ENCODE measurements at places on chromosomes 5 and 9.

DNA sequence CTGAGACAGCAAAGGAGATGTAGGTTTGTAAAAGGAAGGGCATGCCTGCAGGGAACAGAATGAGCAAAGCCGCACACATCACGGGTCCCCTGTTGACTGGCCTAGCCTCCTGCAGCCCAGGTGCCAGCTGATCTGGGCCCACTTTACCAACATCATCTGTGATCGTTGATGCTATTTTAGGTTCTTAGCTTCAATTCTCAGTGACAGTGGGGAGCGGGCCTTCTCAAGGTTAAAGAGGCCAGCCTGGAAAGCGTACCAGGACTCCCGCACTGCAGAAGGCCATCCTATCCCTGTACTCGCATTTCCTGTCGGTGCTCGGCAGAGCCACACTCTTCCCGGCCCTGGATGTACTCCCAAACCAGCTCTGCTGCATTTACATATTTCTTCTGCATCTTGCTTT lies 213.5 kb upstream of the IRX1 start:
- no peak for DNase-seq

- no peak for DNase-seq
Measured at GRCh38 chr9:73536403-73536802, 384.7 kb downstream of the ANXA1 start.

- DNase-seq = no peak
Measured at GRCh38 chr5:133299021-133299420, 247.2 kb downstream of the HSPA4 start.

DNA sequence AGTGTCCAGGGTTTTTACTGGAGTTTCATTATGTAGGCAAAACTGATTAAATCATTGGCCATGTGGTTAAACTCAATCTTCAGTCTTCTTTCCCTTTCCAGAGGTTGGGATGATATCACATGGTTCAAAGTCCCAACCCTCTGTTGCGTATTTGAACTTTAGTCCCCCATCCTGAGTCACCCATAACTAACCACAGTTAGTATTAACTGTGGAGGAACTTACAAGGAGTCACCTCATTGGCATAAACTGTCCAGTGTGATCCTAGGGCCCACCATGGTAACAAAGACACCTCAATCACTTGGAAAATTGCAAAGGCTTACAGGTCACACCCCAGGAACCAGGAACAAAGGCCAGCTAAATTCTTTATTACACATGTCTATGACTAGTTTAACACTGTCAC lies 188.5 kb downstream of the COX7C start:
- DNase-seq = no peak

DNA sequence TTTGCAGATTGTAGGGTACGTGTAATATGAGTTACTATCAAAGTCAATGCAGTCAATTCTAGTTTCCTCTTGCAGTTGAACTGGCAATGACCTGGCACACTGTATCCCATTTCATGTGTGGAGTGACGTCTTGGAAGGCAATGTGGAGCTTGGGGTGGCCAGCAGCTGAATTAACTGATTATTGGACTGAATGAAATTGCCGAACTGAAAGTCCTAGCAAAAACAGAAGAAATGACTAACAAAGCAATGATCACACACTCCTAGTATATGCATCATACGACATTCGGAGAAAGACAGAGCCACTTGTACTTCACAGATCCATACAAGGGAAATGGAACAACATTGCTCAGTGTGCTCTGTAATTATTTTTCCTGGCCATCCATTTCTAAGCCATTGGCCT lies 259.1 kb upstream of the DAPK1 start:
- DNase-seq = no peak

GRCh38 chr9:89657765-89658164 lies 53.0 kb downstream of the GADD45G start:
- no peak for DNase-seq

DNA sequence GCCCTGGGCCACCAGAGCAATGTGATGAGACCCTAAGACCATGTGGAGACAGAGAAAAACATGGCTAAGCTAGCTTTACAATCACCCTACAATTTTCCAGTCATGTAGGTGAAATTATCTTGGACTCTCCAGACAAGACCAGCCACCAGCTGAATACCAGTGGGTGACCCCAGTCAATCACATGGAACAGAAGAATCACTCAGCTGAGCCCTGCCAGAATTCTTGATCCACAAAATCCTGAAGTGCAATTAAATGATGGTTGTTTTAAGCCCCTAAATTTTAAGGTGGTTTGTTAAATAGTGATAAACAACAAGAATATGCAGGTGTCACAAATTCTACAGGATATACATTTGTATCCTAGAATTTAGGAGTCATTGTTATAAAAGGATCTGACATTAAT lies 69.5 kb upstream of the SMIM15 start:
- DNase-seq = no peak

- no peak for DNase-seq
Measured at GRCh38 chr9:110327716-110328115, 9.9 kb downstream of the TXNDC8 start.

GRCh38 chr5:155522540-155522939 lies 509.0 kb downstream of the KIF4B start:
- DNase-seq = no peak

GRCh38 chr9:91905991-91906469 lies 44.0 kb downstream of the ROR2 start:
- DNase-seq = no peak

- no peak for DNase-seq
Measured at GRCh38 chr5:130974021-130974683, 190.9 kb downstream of the HINT1 start.

GRCh38 chr9:111000202-111000601 lies 38.1 kb downstream of the LPAR1 start:
- DNase-seq = no peak

DNA sequence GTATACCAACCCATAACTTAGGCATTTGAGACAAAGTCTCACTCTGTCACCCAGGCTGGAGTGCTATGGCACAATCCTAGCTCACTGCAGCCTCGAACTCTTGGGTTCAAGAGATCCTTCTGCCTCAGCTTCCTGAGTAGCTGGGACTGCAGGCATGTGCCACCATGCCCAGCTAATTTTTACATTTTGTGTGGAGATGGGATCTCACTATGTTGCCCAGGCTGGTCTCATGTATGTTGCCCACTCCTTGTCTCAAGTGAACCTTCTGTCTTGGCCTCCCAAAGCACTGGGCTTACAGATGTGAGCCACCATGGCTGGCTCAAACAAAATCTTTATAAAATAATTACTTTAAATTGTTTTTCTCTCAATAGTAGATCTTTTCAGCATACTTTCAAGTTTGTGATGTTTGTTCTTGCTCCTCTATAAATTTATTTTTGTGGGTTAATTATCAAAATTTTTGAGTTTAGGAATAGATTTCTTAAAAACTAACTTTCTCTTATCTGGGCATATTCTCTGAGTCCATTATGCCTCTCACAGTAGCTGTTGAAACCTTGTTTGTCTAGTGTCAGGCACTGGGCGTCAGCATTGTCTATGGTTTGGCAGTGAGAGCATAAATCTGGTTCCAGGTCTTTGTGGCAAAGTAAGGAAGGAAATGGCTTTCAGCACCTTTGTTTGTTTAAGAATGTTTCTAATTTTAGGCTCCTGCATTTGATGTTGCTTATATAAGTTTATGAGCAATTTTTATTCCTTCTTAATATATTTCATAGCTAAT lies 38.7 kb downstream of the NLN start:
- DNase-seq = no peak

DNA sequence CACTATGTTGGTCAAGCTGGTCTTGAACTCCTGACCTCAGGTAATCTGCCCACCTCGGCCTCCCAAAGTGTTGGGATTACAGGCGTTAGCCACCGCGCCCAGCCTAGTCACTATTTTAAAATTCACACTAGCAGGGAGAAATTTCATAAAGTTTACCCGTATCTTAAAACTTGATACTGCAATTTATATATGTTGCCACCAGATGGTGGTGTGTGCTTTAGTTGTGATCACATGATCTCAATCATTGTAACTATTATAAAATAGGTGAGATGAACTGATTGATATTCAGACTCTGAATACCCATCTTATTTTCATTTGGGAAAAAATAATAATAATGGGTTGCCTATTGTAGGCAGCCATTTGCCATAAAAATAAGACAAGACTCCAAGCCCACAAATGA lies 1330.4 kb upstream of the WWC1 start:
- no peak for DNase-seq

DNA sequence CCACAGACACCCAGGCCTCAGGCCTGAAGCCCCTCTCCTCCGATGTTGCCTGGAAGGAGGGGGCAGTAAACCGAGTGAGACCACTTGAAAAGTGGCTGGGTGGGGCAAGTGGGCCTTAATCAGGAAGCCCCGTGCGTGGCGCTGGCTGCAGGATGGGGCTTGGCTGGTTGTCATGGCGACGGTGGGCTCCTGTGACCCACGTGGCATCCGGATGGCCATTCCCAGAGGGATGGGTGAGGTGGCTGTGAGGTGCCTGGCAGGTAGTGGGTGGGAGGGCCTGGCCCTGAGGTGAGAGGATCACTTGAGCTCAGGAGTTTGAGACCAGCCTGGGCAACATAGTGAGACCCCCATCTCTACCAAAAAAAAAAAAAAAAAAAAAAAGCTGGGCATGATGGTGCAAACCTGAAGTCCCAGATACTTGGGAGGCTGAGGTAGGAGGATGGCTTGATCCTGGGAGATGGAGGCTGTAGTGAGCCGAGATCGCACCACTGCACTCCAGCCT lies 5.2 kb downstream of the GPSM1 start:
- no peak for DNase-seq

DNA sequence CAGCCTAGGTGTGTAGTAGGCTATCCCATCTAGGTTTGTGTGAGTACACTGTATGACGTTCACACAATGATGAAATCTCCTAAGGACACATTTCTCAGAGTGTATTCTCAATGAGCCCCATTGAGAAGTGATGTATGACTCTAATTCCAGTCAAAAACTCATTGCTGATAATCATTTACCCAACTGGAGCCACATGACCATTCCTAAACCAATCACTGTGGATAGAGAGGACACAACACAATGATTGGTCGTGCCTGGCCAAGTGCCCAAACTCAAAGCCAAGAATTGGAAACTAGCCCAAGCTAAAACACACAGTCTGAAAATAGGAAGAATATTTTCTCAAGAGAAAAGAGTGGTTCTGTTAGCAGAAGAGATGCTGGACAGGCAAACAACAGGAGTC lies 191.2 kb downstream of the ZNF462 start:
- DNase-seq = no peak

GRCh38 chr9:84778570-84778969 lies 109.0 kb downstream of the NTRK2 start:
- no peak for DNase-seq

DNA sequence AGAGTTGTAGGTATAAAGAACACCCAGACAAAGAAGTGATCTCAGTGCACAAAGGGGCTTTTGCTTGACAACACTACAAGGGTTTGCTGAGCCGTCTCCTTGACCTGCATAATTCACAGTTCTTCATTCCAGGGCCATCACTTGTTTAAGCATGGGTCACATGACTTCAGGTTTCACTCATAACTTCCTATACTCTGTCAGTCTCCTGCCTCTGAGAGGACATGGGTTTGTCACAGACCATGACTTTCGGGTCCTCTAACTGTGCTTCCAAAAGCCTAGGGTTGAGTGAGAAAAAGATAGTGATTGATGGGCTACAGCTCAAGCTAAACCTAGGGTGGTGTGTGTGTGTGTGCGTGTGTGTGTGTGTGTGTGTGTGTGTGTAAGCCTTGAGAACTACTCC lies 166.4 kb downstream of the CDH6 start:
- no peak for DNase-seq

GRCh38 chr5:137714494-137714893 lies 21.4 kb downstream of the KLHL3 start:
- DNase-seq = no peak

DNA sequence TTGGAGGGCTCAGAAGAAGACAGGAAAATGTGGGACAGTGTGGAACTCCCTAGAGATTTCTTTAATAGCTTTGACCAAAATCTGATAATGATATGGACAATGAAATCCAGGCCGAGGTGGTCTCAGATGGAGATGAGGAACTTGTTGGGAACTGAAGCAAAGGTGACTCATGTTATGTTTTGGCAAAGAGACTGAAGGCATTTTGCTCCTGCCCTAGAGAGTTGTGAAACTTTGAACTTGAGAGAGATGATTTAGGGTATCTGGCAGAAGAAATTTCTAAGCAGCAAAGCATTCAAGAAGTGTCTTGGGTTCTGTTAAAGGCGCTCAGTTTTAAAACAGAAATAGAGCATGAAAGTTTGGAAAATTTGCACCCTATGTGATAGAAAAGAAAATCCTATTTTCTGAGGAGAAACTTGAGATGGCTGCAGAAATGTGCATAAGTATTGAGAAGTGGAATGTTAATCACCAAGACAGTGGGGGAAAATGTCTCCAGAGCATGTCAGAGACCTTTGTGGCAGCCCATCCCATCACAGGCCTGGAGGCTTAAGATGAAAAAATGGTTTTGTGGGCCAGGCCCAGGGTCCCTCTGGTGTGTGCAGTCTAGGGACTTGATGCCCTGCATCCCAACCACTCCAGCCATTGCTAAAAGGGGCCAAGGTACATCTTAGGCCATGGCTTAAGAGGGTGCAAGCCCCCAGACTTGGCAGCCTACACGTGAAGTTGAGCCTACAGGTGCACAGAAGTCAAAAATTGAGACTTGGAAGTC lies 463.7 kb upstream of the TLE4 start:
- DNase-seq = no peak

- no peak for DNase-seq
Measured at GRCh38 chr5:71475788-71476384, 20.4 kb downstream of the BDP1 start.

GRCh38 chr9:92350740-92351133 lies 25.0 kb downstream of the CENPP start:
- no peak for DNase-seq

GRCh38 chr9:134325813-134326723 lies at the start of gene RXRA:
RXRA (plus strand) TSS chr9:134326455; CDS start chr9:134326632, 177 bp downstream.
- DNase-seq = no peak

GRCh38 chr5:72109625-72110024 lies 2.4 kb downstream of the MAP1B start:
- no peak for DNase-seq

DNA sequence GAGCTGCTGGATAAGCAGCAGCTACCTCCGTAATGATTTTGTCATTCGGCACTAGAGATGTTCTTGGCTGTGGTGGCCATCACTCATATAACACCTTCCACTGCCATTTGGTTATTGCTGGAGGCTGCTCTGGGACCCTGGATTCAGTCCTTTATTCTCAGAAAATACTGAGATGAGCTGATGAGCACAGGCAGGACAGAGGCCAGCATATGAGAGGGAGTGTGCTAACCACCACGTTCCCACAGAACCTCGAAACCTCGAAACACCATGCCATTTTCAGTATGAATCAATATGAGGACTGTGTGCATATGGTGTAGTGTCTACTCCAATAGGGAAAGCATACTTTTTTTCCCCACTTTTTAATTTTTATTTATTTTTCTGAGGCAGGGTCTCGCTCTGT lies 56.6 kb downstream of the ADAM19 start:
- DNase-seq = no peak

GRCh38 chr5:143501310-143502044 lies 98.0 kb upstream of the NR3C1 start:
- no peak for DNase-seq

DNA sequence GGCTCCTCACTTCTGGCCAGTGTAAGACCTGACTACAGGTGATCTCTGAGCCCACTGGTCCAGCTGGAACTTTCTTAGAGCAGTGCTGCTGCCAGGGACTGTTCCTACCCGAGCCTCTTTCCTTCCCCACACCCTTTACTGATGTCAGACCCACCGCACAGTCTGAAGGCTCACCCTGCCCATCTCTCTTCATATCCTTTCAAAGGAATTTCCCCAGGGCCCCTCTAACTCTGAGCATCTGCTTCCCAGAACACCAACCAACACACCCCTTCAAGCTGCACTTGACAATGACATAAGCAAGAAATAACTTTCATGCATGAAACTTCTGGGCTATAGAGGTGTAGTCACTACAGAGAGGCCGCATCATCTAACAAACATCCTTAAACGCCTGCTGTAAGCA lies 119.6 kb downstream of the GABBR2 start:
- DNase-seq = no peak
